Stimulated activated CD8-positive, alpha-beta memory T cell treated with anti-CD3 and anti-CD28 coated beads, Interleukin-4, amount 100 ng/mL, for 1 hour (primary cell): ENCODE measurements at places on chromosomes 6 and 20.

- DNase-seq, result no peak
These were observed 143.0 kb downstream of the DOK5 start for GRCh38 chr20:54618412-54618811.

- DNase-seq, result no peak
These were observed 73.9 kb downstream of the AHI1 start for GRCh38 chr6:135423649-135424128.

- DNase-seq, result no peak
These were observed 63.7 kb upstream of the CD2AP start for GRCh38 chr6:47413752-47414422.

- DNase-seq, result no peak
These were observed 80.0 kb upstream of the FOXQ1 start for GRCh38 chr6:1231941-1232340.

GRCh38 chr6:17193106-17193775 lies 87.9 kb upstream of the RBM24 start:
- no peak for DNase-seq

DNA sequence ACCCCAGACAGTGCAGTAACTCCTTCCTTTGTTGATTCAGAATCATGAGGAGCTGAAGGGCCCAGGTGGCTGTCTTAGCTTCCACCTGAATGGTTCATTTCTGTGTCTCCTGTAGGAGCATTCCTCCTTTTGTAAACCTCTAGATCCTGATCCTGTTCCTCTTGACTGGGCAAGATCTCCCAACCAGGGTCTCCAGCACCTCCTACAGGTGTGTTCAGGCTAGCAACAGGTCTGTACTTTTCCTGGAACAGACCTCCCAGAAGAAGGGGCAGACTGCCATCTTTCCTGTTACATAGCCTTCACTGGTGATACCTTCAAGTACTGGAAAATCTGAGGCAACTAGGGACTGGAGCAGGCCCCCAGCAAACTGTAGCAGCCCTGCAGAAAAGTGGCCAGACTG lies 35.2 kb downstream of the HLA-B start:
- no peak for DNase-seq

DNA sequence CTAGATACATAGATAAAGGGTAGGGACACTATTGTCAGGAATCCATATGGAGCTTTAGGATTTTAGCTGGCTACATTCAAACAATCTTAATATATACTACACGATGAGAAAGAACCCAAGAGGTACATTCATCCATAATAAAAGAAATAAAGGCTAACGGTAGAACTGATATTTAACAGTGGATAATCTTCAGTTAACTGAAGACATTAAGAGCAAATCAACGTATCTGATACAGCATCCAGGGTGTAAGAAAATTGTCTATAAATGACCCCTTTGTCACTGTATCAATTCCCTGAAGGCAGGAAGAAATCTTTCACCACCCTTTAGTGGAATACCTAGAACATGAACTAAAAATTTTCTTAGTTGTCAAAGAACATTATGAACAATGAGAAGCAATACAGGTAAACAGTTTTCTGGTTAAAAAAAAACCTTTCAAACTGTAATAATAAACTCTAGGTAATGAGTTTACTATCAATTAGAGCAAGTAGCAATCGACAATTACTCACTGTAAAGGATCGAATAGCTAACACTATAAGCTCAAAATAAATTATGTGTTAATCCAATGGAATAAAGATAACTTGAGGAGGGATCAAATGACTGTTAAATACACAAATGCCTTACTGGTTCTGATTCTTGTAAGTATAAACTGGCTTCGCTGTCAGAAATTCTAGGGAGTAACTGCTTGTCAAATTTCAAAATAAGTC lies 11.8 kb downstream of the ROMO1 start:
- DNase-seq, result no peak

DNA sequence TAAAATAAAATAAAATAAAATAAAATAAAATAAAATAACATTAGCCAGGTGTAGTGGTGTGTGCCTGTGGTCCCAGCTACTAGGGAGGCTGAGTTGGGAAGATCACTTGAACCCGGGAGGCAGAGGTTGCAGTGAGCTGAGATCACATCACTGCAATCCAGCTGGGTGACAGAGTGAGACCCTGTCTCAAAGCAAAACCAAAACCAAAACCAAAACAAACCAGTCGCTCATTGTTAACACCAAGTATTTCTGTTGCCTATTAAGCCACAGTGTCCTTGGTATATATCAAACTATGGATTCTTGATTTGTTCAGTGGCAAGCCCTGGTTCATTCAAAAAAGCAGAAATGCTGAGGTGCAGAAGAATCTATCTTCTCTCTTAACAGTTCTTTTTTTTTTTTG lies 65.7 kb downstream of the PYGB start:
- no peak for DNase-seq

DNA sequence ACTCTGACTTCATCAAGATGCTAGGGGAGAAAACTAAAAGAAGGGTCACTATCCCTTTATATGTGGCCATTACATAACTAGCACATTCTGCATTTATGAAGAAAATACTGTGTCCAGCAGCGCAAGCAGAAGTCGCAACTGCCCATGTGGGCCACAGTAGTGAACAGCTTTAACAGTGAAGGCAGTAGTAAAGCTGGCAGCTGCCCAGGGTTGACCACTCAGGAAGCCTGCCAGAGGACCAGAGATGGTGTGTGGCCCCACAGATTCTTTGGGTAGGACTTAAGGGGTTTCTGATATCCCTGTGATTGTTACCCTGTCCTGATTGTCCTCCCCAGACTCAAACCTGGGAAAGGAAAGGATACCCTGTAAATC lies 88.3 kb upstream of the NT5E start:
- no peak for DNase-seq

DNA sequence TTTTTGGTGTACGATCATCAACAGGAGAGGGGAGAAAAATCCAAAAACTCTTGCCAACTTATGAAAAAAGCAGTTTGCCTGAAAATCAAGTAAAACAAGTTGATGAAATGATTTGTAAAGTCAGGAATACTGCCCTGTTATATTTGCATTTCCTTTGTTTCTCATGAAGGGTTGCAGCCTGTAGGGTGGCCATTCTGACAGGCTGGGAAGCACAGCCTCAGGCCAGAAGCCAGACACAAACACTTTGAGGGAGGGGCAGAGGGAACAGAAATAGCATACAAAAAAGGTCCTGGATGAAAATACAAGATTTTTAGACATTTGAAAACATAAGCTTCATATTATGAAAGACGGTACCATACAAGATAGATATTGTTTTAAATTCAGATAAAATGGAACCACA lies 109.8 kb downstream of the DTNBP1 start:
- no peak for DNase-seq

DNA sequence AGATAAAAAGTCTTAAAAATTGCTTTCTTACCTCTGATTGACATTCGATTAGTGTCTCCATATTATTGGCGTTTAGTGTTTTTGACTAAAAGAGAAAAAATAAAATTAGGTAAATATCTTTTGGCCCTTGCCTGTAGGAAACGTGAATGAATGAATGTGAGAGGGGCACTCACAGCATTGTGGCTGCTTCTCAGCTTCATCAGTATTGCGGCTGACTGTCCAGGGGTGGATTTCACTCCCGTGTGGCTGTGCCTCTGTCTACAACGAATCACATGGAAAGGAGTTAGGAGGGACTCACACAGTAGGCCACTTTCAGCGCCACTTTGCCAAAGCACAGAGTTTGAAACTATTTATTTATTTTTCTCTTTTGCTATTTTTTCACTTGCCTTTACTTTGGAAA lies 844 bp downstream of the TAGAP start:
- no peak for DNase-seq

DNA sequence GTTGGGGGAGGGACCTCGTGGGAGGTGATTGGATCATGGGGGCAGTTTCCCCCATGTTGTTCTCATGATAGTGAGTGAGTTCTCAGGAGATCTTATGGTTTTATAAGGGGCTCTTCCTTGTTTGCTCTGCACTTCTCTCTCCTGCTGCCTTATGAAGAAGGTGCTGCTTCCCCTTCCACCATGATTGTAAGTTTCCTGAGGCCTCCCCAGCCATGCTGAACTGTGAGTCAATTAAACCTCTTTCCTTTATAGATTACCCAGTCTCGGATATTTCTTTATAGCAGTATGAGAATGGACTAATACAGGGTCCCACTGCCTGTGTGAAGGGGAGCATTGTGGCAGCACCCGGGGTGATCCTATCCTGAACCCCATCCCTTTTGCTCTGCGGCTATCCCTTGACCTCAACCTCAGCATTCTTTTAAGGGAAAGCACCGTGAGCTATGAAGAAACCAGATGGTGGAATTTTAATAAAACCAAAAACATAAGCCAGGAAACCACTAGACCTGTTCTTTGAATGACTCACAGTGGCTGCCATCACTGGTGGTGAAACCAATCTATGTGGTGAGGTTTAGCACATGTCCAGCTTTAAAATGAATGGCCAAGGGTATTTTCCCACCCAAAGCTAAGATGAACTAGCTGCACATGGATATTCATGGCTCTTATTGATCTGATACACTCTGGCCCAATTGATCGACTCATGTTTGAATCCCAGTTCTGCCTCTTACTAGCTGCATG lies 62.2 kb downstream of the ZDHHC14 start:
- no peak for DNase-seq

DNA sequence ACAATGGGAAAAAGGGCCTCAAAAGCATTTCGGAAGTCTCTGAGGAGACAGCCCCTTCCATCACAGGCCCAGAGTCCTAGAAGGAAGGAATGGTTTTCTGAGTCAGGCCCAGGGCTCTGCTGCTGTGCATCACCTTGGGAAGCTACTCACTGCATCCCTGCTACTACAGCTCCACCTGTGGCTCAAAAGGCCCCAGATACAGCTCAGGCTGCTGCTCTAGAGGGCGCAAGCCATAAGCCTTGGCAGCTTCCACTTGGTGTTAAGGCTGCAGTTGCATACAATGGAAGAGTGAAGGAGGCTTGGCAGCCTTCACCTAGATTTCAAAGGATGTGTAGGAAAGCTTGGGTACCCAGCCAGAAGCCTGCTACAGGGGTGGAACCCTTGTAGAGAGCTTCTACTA lies 54.8 kb downstream of the MEI4 start:
- DNase-seq, result no peak

GRCh38 chr6:13836170-13836569 lies 21.8 kb upstream of the MCUR1 start:
- DNase-seq, result no peak

- no peak for DNase-seq
These were observed 52.3 kb upstream of the IFNGR1 start for GRCh38 chr6:137271245-137272183.

DNA sequence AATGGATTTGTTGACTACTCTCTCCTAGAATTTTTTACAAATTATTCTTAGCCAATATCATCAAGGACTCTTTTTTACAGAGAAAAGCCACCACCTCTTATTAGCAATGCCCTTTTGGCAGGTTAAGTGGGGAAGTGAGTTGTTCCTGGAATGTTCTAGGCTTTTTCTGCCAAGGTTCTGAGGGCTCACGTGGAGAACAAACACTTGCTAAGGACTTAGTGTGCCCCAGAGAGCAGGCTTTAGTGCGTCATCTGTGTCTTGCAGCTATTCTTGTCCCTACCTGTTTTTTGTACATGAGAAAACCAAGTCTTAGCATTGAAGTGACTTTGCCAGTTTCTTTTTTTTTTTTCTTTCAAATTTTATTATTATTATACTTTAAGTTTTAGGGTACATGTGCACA lies 33.5 kb downstream of the CFAP61 start:
- no peak for DNase-seq

DNA sequence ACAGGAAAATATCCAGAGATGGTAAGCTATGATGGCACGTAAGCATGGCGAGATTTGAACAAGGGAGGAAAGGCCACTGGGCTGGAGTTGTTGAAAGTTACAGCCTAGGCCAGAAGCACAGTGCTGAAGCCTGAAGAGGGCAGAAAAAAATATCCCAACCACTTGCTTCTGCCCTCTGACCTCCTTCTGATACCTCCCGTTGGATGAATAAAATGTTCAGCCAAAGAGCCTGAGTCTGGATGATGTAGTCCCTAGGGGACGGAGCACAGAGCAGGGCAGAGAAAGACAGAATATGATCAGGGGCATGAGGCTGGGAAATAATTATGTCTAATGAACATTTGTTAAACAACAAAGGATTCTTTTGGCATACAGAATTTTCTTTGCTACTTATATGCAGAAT lies 19.7 kb downstream of the KLHL31 start:
- DNase-seq, result no peak

DNA sequence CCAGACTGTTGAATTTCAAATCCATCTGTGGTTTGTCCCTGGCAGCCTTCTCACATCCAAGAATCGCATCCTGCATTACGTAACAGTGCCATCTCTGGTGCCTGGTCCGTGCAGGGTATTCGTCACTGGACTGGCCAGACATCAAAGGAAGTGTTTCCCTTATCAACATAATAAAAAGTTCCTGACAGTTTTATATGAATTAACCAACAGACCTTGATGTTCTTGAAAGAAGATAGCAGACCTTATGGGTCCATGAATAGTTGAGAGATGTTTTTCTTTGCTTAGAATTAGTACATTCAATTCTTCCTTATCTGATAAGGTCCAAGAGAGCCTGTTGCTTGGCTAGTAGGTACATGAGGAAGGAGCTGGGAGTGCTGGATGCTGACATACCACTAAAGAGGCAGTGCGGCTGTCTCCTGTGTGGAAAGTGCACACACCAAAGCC lies 77.6 kb downstream of the PHACTR2 start:
- DNase-seq, result no peak

DNA sequence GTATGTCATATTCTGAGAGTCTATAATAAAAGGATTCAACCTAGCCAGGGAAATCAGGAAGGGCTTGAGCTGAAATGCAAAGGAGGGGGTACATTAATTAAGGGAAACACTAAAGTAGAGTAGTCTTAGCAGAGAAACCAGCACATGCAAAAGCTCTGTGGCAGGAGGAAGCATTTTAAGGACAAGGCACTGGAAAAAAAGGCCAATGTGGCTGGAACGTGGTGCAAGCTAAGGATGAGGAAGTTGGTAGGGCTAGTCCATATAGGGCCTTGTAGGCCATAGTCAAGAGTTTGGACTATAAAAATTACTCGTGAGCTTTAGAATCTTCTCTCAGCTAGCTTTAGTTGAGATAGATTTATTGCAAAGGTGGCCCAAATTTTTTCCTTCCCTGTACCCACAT lies 75.2 kb upstream of the TOP1 start:
- no peak for DNase-seq

DNA sequence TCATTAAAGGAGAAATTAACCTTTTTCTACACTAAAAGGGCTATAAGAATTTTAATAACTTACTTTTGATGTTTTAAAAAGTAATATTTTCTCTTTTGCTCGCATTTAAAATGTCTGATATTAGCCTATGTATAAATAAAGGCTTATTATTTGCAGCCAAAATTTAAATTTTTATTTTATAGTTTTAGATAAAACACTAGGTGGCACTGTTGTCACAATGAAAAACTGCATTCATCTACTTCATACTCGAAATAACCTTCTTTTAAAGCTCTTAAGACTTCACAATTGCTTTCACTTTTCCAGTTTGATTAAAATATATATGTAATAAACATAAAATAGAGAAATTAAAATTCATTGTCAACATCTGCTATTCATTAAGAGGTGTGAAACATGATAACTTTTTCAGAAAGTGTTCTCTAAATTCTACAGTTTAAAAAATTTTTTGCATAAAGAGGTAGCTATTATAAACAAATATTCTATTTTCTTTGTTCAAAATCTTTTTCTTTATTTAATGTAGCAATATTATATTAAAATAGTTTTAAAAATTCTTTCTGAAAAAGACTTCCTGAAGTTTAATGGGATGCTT lies 78.8 kb upstream of the DEFB112 start:
- DNase-seq, result no peak

GRCh38 chr6:127118298-127119101 lies at the start of gene RSPO3:
RSPO3 (plus strand) TSS chr6:127118671; CDS start chr6:127119193, 522 bp downstream.
- DNase-seq, result no peak

- no peak for DNase-seq
These were observed 53.4 kb downstream of the SLX4IP start for GRCh38 chr20:10488534-10488933.

- no peak for DNase-seq
These were observed 82.9 kb downstream of the PDE10A start for GRCh38 chr6:165580136-165580535.

GRCh38 chr6:134003542-134003951 lies 48.9 kb downstream of the SLC2A12 start:
- no peak for DNase-seq
